ENCODE measurements at places on chromosomes 6 and 20. TPM values are rescaled to one million over a fixed set of nuclear protein-coding genes. Genes with fewer than 3 reads are reported as not detected.

The C4A gene
- 6.7 TPM for total RNA-seq

The TPMT gene
- total RNA-seq: 7.0 TPM

The PPIL6 gene
- 1.5 TPM for total RNA-seq

The CTAGE9 gene
- not detected for total RNA-seq

The SGK2 gene
- total RNA-seq: 0.36 TPM

The SLC12A5 gene
- not detected for total RNA-seq

The CHD6 gene
- total RNA-seq: 21.9 TPM

The LY6G6F gene
- total RNA-seq: not detected

The SDC4 gene
- 86.7 TPM for total RNA-seq

The ACTL10 gene
- total RNA-seq: 0.39 TPM

The VNN1 gene
- 0.46 TPM for total RNA-seq

The PLCB4 gene
- 3.1 TPM for total RNA-seq

GRCh38 chr6:87366072-87366827 is 21.6 kb downstream of the C6orf163 start:
- no peaks in the 10 kb centered on the region for H3K4me1 ChIP-seq
- H3K36me3 ChIP-seq: no peaks in the 10 kb centered on the region
- no peak overlapping the region for H3K27ac ChIP-seq
- H3K4me3 ChIP-seq: no peak overlapping the region
- DNase-seq: no peak

GRCh38 chr20:20741087-20742045 is 28.9 kb upstream of the RALGAPA2 start:
- H3K4me3 ChIP-seq: no peak overlapping the region
- no peaks in the 10 kb centered on the region for H3K27me3 ChIP-seq
- H3K36me3 ChIP-seq: no peaks in the 10 kb centered on the region
- no peak for DNase-seq
- H3K27ac ChIP-seq: peak overlapping the region; percentile 87

GRCh38 chr6:166143011-166143410 is 24.6 kb downstream of the TBXT start:
- no peaks in the 10 kb centered on the region for H3K36me3 ChIP-seq
- H3K4me1 ChIP-seq: no peaks in the 10 kb centered on the region
- no peak for DNase-seq
- no peak overlapping the region for H3K4me3 ChIP-seq

GRCh38 chr6:71012866-71013469 is 56.1 kb upstream of the B3GAT2 start:
- no peak overlapping the region for H3K27ac ChIP-seq
- H3K4me3 ChIP-seq: no peak overlapping the region
- no peaks in the 10 kb centered on the region for H3K36me3 ChIP-seq
- H3K4me1 ChIP-seq: no peaks in the 10 kb centered on the region
- DNase-seq: no peak

DNA sequence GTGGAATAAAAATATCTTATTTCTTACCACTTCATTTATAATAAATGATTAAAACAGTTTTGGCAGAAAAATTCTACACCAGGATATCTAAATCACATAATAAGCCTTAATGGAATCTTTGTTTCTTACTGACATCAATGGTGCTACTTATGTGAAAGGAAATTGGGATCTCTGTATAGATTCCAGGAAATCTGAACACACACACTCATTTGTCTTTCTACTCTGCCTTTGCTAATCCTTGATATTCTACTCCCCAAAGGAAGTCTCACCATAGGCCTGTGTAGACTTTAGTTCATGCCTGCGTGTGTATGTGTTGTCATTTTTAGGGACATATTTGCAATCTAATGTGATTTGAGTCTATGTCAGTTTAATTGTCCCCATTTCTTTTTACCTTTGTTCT is 7.9 kb downstream of the ADGRB3 start:
- no peaks in the 10 kb centered on the region for H3K36me3 ChIP-seq
- no peaks in the 10 kb centered on the region for H3K4me1 ChIP-seq

DNA sequence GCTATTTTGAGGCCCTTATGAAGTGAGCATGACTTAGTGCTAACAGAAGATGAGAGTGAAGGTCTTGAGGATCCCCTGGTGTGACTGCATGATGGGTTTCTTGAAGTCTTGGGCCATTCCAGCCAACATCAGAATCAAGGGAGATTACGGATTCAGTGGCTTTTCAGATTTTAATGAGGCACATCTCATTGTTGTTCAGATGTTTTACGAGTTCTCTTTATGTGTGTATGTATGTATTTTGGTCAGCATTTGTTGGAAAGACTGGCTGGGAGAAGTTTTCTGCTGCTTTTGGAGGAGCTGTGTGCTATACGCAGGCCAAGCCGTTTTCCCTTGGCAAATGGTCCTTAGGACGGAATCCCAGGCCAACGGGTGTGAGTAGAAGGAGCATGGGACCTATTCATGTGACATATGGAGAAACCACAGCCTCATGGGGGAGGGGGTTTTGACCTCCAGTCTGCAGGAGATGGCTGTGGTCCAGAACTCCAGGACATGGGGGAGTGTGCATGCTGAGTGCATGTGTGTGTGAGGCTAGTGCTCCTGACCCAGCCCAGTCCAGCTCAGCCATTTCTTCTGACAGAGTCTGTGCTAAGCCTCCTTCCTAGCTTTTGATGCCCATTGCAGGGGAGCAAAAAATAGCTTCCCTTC is 35.3 kb downstream of the CHMP4B start:
- no peaks in the 10 kb centered on the region for H3K27me3 ChIP-seq
- no peak for DNase-seq
- peaks cover 51% of the 10 kb centered on the region for H3K4me1 ChIP-seq

DNA sequence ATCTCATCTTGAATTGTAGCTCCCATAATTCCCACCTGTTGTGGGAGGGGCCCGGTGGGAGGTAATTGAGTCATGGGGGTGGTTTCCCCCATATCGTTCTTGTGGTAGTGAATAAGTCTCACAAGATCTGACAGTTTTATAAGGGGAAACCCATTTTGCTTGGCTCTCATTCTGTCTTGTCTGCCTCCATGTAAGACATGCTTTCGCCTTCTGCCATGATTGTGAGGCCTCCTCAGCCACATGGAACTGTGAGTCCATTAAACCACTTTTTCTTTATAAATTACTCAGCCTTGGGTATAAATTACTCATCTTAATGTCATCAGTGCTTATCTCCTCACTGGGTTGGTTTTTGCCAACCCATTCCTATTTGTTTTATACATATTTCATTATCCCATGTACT is 142.0 kb upstream of the GMDS start:
- no peak overlapping the region for H3K27ac ChIP-seq
- H3K27me3 ChIP-seq: no peaks in the 10 kb centered on the region
- H3K4me3 ChIP-seq: no peak overlapping the region
- no peaks in the 10 kb centered on the region for H3K4me1 ChIP-seq
- DNase-seq: no peak
- H3K36me3 ChIP-seq: no peaks in the 10 kb centered on the region

DNA sequence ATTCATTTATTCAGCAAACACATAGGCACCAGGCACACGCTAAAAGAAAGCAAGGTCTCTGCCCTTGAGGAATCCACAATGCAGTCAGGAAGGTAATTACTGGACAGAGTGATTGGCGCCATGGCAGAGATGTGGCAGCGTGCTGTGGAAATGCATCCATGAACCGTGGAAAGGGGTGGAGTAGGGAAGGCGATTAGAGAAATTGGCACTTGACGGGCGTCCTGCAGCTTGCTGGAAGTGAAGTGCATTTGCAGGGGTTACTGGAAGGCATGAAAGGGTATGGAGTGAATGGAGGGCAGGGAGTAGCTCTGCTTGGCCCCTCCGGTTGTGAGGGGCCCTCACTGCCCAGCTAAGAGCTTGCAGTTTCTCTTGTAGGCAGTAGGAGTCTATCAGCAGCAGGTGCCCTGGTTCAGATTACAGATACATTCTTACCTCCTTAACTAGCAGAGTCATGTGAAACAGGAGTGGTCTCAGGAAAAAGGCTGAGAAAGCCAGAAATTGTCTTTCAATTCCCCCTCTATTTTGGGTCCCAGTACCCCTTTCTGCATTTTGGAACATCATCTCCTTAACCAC is 122.5 kb upstream of the TIAM2 start:
- no peak for DNase-seq
- no peak overlapping the region for H3K27ac ChIP-seq
- no peaks in the 10 kb centered on the region for H3K27me3 ChIP-seq
- no peaks in the 10 kb centered on the region for H3K36me3 ChIP-seq

DNA sequence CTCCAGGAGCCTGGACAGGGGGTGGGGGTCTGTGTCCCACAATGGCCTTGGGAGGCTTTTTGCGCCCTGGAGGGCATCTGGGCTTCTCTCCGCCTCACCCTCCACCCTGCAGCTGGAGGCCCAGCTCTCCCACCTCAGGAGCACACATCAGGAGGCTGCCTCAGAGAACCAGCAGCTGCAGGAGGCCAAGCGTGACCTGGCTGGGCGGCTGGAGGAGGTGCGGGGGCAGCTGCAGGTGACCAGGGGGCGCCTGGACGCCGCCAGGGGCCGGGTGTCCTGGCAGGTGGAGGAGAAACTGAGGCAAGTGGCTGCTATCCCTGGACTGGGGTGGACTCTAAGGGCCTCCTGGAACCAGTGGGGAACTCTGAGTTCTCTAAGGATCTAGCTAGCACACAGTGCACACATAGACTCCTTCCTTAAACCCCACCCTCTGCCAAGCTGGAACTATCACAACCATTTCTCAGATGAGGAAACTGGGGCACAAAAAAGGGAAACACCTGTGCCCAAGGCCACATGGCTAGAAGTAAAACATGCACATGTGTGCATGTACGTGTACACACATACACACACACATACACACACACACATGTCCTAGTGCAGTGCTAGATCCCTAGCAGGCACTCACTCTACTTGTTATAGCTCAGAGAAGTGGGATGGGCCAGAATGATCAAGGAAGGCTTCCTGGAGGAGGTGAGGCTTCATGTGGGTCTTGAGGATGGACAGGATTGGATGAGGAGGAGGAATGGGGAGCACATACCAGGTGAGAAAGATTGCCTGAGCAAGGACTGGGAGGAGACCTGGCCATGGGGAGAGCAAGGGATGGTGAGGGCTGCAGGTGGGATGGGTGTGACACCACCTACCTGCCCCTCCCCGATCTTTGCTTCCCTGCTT is 22.9 kb downstream of the RAB44 start:
- no peak for DNase-seq
- no peaks in the 10 kb centered on the region for H3K27me3 ChIP-seq
- no peaks in the 10 kb centered on the region for H3K36me3 ChIP-seq
- no peaks in the 10 kb centered on the region for H3K4me1 ChIP-seq

- H3K36me3 ChIP-seq: no peaks in the 10 kb centered on the region
- H3K27me3 ChIP-seq: no peaks in the 10 kb centered on the region
- H3K27ac ChIP-seq: no peak overlapping the region
- no peaks in the 10 kb centered on the region for H3K4me1 ChIP-seq
- DNase-seq: no peak
Observed at GRCh38 chr20:14113416-14113815, 118.1 kb downstream of the MACROD2 start.

DNA sequence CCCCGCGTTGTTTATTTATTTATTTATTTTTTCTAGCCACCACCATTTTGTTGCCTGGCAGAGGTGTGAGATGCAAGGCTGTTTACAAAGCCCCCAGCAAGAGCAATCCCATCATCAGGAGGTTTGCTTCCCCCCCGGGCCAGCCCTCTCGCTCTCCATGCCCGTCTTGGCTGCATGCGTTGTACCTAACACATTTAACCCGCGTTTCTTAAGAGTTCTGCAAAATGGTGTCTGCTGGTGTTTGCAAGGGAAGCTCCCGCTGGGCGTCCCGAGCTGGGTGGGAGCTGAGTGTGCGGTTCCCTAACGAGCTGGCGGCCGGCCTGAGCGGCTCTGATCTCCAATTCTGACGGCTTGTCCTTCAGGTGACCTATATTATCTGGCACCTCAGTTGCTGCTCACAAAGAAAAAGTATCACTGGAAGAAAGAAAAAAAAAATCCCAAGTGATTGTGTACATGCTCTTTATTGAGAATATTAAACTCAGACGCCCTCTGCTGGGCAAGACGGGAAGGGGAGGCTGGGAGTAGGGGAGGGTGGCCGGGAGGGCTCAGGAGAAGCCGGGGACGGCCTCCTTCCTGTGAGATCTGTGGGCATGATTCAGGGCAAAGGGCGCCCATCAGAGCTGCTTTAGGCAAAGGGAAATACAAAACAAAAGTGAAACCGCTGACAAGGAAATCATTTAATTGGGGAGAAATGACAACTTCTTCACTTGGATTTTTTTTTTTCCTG is 154.8 kb downstream of the BCAS1 start:
- peak overlapping the region; percentile 88 for H3K27ac ChIP-seq
- H3K36me3 ChIP-seq: no peaks in the 10 kb centered on the region
- H3K27me3 ChIP-seq: no peaks in the 10 kb centered on the region
- H3K4me1 ChIP-seq: peaks cover 28% of the 10 kb centered on the region

DNA sequence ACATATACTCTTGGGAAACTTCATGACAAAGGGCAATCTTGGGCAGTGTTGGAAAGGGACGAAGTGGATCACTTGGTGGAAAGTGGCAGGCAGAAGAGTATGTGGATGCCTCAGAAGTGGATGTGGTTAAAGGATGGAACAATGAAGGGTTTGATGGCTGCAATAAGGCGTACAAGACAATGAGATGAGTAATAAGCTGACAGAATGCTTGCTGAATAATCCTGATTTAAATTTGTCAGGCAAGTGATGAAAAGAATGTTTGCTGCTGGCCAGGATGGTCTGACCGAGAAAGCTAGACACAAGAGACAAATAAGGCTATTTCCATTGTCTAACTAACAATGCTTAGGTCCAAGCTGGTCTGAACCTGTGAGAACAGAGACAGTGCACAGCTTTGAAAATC is 61.6 kb upstream of the CEP85L start:
- H3K4me1 ChIP-seq: peaks cover 17% of the 10 kb centered on the region
- no peak overlapping the region for H3K4me3 ChIP-seq
- H3K27me3 ChIP-seq: no peaks in the 10 kb centered on the region
- H3K27ac ChIP-seq: no peak overlapping the region
- no peaks in the 10 kb centered on the region for H3K36me3 ChIP-seq

- DNase-seq: no peak
- no peak overlapping the region for H3K4me3 ChIP-seq
- H3K27ac ChIP-seq: no peak overlapping the region
Observed at GRCh38 chr6:74871757-74872156, 334.1 kb downstream of the COL12A1 start.

- H3K27me3 ChIP-seq: no peaks in the 10 kb centered on the region
- no peak overlapping the region for H3K4me3 ChIP-seq
- H3K27ac ChIP-seq: no peak overlapping the region
- peaks cover 58% of the 10 kb centered on the region for H3K36me3 ChIP-seq
Observed at GRCh38 chr20:1462001-1462400, 4.6 kb downstream of the NSFL1C start.

DNA sequence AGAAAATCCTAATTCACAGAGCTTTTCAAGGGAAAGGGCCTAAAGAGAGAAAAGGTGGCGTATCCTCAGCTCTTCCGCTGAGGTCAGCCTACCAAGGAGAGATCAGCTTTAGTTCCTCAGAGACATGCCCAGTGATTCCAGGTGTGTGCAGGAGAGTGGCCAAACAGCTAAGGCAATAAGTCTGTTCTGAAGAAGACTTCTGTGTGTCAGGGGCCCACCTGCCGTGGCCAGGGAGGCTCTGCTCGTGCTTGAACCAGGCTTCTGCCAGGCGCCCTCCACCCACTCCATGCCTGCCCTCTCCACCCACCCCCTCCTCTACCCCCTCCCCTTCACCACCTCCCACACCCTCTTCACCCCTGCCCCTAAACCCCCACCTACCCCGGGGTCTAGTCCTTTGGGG is 67.4 kb upstream of the ARMC2 start:
- H3K27me3 ChIP-seq: no peaks in the 10 kb centered on the region
- H3K36me3 ChIP-seq: no peaks in the 10 kb centered on the region
- peaks cover 12% of the 10 kb centered on the region for H3K4me1 ChIP-seq
- no peak overlapping the region for H3K27ac ChIP-seq
